ENCODE measurements at places on chromosomes 12 and 14. TPM values are rescaled to one million over a fixed set of nuclear protein-coding genes. Genes with fewer than 3 reads are reported as not detected.

TMBIM6 gene
- 364 TPM for total RNA-seq

DBX2 gene
- 0.33 TPM for total RNA-seq

INSM2 gene
- not detected for total RNA-seq

- H3K36me3 ChIP-seq, result no peaks in the 10 kb centered on the region
- no peak overlapping the region for H3K27ac ChIP-seq
- no peaks in the 10 kb centered on the region for H3K4me1 ChIP-seq
- no peak overlapping the region for H3K4me3 ChIP-seq
Observed at GRCh38 chr12:70154960-70155589, 88.2 kb upstream of the CNOT2 start.

SOAT2 gene
- 0.33 TPM for total RNA-seq

TMTC1 gene
- total RNA-seq, result 87.2 TPM

GRCh38 chr14:41860586-41860985 is 253.9 kb downstream of the LRFN5 start:
- no peak overlapping the region for H3K4me3 ChIP-seq
- H3K27ac ChIP-seq, result no peak overlapping the region
- no peaks in the 10 kb centered on the region for H3K36me3 ChIP-seq
- no peak for DNase-seq
- no peaks in the 10 kb centered on the region for H3K4me1 ChIP-seq

ATL1 gene
- 10.4 TPM for total RNA-seq

- H3K4me1 ChIP-seq, result no peaks in the 10 kb centered on the region
- no peak overlapping the region for H3K4me3 ChIP-seq
- no peak overlapping the region for H3K27ac ChIP-seq
- no peaks in the 10 kb centered on the region for H3K27me3 ChIP-seq
- no peak for DNase-seq
Observed at GRCh38 chr12:121217761-121218160, 7.8 kb downstream of the P2RX4 start.

TSPAN11 gene
- total RNA-seq, result 0.73 TPM

USP44 gene
- 3.9 TPM for total RNA-seq

GRCh38 chr14:21049271-21049673 is 7.1 kb downstream of the RNASE7 start:
- no peak overlapping the region for H3K4me3 ChIP-seq
- H3K27ac ChIP-seq, result no peak overlapping the region
- DNase-seq, result no peak
- H3K36me3 ChIP-seq, result no peaks in the 10 kb centered on the region
- no peaks in the 10 kb centered on the region for H3K27me3 ChIP-seq
- H3K4me1 ChIP-seq, result peaks cover 3% of the 10 kb centered on the region

DNA sequence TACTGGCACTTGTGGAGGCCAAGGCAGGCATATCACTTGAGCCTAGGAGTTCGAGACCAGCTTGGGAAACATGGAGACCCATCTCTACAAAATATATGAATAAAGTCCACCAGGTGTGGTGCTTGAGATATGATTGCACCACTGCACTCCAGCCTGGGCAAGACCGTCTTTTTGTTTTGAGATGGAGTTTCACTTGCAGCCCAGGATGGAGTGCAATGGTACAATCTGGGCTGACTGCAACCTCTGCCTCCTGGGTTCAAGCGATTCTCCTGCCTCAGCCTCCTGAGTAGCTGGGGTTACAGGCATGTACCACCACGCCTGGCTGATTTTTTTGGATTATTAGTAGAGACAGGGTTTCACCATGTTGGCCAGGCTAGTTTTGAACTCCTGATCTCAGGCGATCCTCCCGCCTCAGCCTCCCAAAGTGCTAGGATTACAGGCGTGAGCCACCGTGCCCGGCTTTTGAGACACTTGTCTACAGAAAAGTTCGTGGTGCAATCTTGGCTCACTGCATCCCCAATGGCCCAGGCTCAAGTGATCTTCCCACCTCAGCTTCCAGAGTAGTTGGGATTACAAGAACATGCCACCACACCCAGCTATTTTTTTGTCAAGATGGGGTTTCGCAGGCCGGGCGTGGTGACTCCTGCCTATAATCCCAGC is 16.3 kb upstream of the ATP5F1B start:
- no peak for DNase-seq
- no peaks in the 10 kb centered on the region for H3K27me3 ChIP-seq
- H3K4me1 ChIP-seq, result no peaks in the 10 kb centered on the region
- peaks cover 4% of the 10 kb centered on the region for H3K36me3 ChIP-seq

DNA sequence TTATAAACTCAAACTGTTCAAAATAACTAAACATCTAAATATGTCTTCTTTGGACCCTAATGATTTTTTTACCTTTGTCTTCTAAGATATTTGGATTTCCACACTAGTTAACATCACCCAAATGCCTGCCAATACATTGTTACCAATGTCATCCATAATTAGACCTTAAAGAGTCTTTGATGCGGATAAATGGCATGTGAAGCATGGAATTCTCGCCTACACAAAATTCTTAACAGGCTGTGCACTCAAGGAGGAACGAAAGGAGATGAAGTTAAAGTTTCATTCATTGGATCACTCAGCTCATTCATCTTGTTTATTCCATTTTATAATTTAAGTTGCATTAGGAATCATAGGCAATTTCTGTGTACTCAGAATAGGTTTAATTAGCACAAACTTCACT is 219.7 kb downstream of the ACSS3 start:
- H3K36me3 ChIP-seq, result no peaks in the 10 kb centered on the region
- DNase-seq, result no peak
- no peaks in the 10 kb centered on the region for H3K4me1 ChIP-seq

- H3K4me1 ChIP-seq, result peaks cover 3% of the 10 kb centered on the region
- peak overlapping the region; percentile 8 for H3K4me3 ChIP-seq
- DNase-seq, result peak; percentile 68
- H3K36me3 ChIP-seq, result no peaks in the 10 kb centered on the region
- H3K27ac ChIP-seq, result peak overlapping the region; percentile 81
- no peaks in the 10 kb centered on the region for H3K27me3 ChIP-seq
Observed at GRCh38 chr14:23154964-23155587, 28.4 kb downstream of the SLC7A8 start.

DNA sequence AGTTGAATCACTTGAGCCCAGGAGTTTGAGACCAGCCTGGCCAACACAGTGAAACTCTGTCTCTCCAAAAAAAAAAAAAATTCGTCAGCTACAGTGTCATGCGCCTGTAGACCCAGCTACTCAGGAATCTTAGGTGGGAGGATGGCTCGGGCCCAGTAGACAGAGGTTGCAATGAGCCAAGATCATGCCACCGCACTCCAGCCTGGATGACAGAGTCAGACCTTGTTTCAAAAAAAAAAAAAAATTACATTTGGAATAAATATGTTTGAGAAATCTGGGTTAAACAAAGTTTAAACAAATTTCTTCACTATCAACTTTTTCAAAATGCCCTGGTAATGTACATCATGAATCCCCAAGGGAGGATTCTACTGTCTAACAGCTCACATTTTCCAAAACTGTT is 187.0 kb upstream of the RASSF8 start:
- H3K4me3 ChIP-seq, result no peak overlapping the region
- H3K4me1 ChIP-seq, result no peaks in the 10 kb centered on the region
- no peak for DNase-seq
- H3K27me3 ChIP-seq, result no peaks in the 10 kb centered on the region
- no peak overlapping the region for H3K27ac ChIP-seq
- no peaks in the 10 kb centered on the region for H3K36me3 ChIP-seq

DNA sequence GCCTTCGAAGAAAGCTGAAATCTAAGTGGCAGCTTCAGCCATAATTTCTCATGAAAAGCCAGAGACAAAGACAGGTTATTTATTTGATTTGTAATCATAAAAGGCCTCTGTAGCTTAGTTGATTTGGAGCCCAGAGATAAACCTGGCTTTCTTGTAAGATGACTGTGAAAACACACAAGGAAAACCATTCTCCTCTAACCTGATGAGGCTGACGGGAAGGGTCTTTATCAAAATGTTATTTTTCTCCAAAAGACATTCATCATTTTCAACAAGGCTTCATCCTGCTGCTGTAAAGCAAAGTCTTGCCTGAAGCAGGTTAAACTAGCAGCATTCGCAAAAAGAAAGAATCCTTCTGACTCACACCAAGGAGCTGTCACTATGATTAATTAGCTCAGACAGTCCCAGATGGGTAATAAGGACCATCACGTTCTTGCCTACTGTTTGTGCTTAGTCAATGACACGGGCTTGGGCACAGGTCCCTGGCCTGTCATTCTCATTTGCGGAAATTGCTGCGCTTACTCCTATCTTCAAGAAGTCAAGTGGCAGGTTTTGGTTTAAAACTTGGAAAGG is 286.6 kb downstream of the C12orf75 start:
- H3K27ac ChIP-seq, result no peak overlapping the region
- no peak for DNase-seq
- H3K27me3 ChIP-seq, result no peaks in the 10 kb centered on the region
- no peak overlapping the region for H3K4me3 ChIP-seq

CCDC175 gene
- 0.33 TPM for total RNA-seq

GRCh38 chr12:12528361-12529270 is 34.0 kb downstream of the DUSP16 start:
- no peaks in the 10 kb centered on the region for H3K36me3 ChIP-seq
- no peaks in the 10 kb centered on the region for H3K27me3 ChIP-seq
- H3K4me3 ChIP-seq, result no peak overlapping the region
- DNase-seq, result no peak

DNA sequence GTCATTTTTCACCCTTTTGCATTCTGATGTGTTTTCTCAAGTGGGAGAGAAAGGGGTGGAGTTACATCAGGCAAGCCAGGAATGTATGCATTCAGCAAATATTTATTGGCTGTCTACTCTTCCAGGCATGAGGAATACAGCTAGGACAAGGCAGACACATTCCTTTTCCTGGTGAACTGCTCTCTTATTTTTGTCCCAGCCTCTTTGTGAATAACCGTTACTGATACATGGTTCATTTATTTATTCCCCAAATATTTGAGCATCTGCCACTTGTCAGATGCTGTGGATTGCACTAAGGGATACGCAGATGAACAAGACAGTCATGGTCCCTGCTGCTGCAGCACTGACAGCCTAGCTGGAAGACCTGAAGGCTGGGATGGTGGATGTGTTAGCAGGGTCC is 6.1 kb downstream of the PELI2 start:
- H3K27ac ChIP-seq, result no peak overlapping the region
- no peaks in the 10 kb centered on the region for H3K27me3 ChIP-seq
- no peak for DNase-seq
- H3K4me1 ChIP-seq, result no peaks in the 10 kb centered on the region
- no peaks in the 10 kb centered on the region for H3K36me3 ChIP-seq

DNA sequence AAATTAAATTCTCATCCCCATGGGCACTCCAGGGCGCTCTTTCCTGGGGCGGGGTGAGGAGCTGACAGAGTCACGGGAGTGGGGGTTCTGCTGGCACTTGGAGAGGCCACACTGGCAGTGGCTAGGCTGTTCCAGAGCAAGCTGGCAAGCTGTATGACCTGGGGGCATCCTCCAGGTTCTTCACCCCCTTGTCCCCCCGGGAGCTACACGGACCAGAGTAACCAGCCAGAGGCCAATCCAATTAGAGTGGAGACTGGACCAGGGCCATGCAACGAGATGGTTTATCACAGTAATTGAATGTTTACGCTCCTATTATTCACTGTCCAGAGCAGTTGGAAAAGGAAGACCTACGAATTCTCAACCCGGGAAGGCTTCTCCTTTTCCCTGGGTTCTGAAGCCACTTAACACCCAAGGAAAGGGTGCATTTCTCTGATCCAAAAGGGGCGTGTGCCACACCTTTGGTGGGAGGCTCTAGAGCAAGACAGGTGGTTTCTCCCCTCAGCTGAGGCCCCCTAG is 43.8 kb upstream of the PNMA1 start:
- peak overlapping the region; percentile 96 for H3K27ac ChIP-seq
- peak overlapping the region; percentile 62 for H3K4me3 ChIP-seq
- no peak for DNase-seq
- peaks cover 32% of the 10 kb centered on the region for H3K4me1 ChIP-seq
- H3K27me3 ChIP-seq, result no peaks in the 10 kb centered on the region

RERGL gene
- 9.1 TPM for total RNA-seq

NID2 gene
- 30.8 TPM for total RNA-seq

DNA sequence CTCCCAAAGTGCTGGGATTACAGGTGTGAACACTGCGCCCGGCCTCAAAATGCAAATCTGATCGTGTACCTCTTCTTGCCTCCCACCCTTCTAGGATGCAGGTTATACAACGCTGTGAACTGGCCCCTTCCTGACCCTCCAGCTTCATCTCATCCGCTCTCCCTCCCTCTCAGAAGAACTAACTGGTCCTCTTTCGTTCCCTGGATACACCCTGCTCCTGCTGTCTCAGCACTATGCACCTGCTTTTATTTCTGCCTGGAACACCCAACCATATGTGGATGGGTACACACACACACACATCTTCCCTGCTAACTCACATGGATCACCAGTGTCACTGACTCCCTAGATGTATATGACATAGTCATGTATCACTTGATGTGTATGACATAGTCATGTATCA is 56.1 kb upstream of the VASH1 start:
- H3K27me3 ChIP-seq, result no peaks in the 10 kb centered on the region
- H3K4me1 ChIP-seq, result no peaks in the 10 kb centered on the region
- H3K4me3 ChIP-seq, result no peak overlapping the region

GRCh38 chr12:113424456-113424855 is 2.3 kb downstream of the SDSL start:
- H3K36me3 ChIP-seq, result no peaks in the 10 kb centered on the region
- H3K27me3 ChIP-seq, result no peaks in the 10 kb centered on the region
- no peak overlapping the region for H3K27ac ChIP-seq
- H3K4me1 ChIP-seq, result no peaks in the 10 kb centered on the region
- no peak for DNase-seq

DNA sequence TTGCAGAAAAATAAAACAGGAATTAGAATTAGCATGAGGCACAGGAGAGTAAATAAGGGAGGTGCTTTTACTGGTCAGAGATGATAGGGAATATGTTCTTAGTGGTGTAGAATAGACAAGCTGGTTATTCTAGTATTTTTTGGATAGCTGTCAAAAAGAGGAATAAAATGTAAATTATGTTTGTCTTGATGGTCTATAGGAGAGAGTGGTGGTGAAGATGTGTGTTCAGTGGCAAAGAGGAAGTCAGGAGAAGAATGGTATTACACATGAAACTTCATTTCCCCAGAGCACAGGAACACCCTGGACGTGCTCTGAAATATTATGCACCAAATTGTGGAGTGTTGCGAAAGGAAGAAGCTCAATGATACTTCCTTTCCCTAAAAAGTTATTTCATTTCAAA is 27.8 kb downstream of the MUCL1 start:
- no peaks in the 10 kb centered on the region for H3K36me3 ChIP-seq
- H3K27ac ChIP-seq, result no peak overlapping the region
- no peak overlapping the region for H3K4me3 ChIP-seq
- no peak for DNase-seq

DNA sequence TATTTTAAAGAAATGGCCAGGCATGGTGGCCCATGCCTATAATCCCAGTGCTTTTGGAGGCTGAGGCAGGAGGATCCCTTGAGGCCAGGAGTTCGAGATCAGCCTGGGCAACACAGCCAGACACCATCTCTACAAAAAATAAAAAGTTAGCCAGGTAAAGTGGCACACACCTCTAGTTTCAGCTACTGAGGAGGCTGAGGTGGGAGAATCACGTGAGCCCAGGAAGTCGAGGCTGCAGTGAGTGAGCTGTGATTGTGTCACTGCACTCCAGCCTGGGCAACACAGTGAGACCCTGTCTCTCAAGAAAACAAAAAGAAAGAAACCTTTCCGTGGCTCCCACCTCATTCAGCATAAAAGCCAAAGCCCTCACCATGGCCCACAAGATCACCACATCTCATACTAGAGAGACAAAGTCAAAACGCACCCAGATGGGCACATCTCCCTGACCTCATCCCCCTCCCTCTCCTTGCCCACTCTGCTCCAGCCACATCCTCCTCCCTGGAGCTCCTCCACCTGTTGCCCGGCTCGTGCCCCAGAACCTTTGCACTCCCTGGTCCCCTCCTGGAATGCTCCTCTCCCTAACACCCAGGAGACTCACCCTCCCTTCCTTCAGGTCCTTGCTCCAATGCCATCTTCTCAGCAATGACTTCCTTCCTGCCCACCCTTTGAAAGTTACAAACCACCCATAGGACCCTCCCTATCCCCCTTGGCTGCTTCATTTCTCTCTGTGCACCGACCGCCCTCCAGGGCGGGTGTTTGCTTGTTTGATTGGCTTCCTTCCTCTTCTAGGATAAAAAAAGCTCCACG is 4.8 kb upstream of the SCARB1 start:
- peak overlapping the region; percentile 48 for H3K27ac ChIP-seq
- H3K4me3 ChIP-seq, result no peak overlapping the region
- H3K36me3 ChIP-seq, result no peaks in the 10 kb centered on the region
